Stimulated activated CD8-positive, alpha-beta memory T cell treated with anti-CD3 and anti-CD28 coated beads, Interleukin-4, amount 100 ng/mL, for 1 hour (primary cell): ENCODE measurements at places on chromosomes 2 and 18.

- DNase-seq, result no peak
Measured at GRCh38 chr2:27627963-27628766, 647 bp downstream of the CCDC121 start.

GRCh38 chr2:24466871-24467870 is 23.9 kb upstream of the NCOA1 start:
- no peak for DNase-seq

GRCh38 chr18:25284281-25284680 is 67.7 kb downstream of the ZNF521 start:
- no peak for DNase-seq

GRCh38 chr2:175366815-175367214 is 185.3 kb upstream of the ATP5MC3 start:
- no peak for DNase-seq

GRCh38 chr18:41326311-41326710 is 628.7 kb upstream of the PIK3C3 start:
- no peak for DNase-seq

DNA sequence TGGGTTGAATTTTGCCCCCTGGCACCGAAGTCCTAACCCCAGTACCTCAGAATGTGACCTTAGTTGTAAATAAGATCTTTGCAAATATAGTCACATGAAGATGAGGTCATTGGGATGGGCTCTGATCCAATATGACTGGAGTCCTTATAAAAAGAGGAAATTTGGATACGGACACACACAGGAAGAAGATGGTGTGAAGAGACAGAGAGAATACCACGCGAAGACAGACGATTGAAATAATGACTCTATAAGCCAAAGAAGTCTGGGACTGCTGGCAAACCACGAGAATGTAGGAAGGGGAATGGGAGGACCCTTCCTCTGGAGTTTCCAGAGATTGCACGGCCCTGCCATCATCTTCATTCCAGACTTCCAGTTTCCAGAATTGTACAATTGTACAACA is 98.6 kb downstream of the CPO start:
- no peak for DNase-seq

GRCh38 chr2:88831792-88832248 is 140.3 kb downstream of the RPIA start:
- no peak for DNase-seq

- DNase-seq, result no peak
Measured at GRCh38 chr18:68454511-68455228, 260.2 kb downstream of the TMX3 start.

- DNase-seq, result no peak
Measured at GRCh38 chr2:107582487-107582886, 244.2 kb upstream of the RGPD4 start.

GRCh38 chr2:85112906-85113625 is 20.1 kb upstream of the TCF7L1 start:
- DNase-seq, result no peak

GRCh38 chr2:50260886-50261285 is 771.0 kb downstream of the NRXN1 start:
- DNase-seq, result no peak

DNA sequence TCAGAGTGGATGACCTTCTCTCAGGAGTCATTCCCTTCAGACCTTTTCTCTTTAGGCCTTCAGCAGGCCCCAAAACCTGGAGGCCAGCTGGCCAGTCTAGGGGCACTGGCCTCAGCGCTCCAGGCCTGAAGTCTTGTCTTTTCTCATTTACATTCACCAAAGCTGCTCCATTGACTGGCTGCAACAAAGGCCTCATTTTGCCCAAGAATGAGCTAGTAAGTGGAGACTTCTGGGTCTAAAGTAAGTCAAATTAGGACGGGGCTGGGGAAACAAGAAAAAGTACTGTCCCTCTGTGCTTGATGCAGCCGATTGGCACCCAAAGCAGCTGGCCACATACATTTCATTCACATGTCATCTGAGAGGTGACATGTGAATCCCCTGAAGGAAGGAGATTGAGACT is 83.8 kb upstream of the RIOK3 start:
- DNase-seq, result no peak

DNA sequence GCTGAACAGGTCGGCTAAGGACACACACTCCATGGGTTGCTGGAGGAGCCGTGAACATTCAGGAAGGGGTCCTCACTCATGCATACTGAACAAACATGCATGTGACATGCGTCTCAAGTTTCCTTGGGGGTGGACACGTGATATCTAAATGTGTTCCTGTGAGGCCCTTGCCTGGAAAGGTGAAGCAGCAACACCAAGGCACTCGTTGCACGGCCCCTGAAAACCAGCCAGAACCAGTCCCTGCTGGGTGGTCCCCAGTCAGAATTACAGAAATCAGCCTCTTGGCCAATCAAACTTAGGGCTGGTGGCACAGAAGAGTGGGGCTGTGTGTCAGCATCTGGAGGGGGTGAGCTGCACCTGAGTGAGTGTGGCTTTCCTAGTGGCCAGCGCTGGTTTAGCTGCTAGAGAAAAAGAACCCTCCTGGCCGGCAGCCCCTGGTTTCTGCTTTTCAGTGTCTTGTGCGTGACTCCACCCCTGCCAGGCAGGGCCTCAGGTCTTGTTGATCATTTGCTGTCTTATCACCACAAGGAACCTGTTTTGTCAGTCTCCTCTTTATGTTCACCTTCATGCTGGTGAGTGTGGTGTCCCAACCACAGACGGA is 3.2 kb upstream of the AQP12B start:
- DNase-seq, result no peak

DNA sequence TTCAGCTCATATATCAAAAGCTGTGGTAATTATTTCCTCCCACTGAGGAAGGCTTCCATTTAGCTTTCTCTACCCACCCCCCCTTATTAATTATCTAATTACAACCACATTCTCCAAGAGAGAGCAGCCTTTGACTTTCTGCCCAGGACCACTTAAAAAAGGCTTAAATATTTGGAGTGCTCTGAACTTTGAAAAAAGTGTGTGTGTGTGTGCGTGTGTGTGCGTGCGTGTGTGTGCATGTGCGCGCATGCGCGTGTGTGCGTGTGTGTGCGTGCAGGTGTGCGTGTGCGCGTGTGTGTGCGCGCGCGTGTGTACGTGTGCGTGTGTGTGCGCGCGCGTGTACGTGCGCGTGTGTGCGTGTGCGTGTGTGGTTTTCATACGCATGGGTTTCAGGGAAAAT is 57.8 kb downstream of the TWIST2 start:
- DNase-seq, result no peak

DNA sequence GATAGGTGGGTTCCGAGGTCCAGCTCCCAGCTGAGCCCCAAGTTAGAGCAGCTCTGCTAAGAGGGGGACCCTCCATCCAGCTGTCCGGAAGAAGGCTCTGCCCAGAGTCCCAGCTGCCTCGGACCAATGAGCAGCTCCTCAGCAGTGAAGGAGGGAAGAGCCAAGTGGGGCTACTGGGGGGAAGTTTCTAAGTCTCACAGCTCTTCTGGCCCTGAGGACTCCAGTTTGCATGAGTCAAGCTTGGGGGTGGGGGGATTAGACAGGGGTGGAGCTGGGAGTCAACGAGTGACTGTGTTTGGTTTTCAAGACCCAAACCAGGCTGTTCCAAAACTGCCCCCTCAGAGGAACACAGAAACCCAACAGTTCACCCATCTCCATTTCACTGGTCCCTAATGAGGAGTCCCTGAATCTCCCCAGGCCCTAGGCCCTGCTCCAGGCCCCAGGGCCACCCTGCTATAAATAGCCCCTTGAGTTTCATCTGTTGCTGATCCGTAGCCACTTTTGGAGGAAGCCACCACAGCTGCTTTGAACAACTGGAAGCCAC is 100.9 kb downstream of the TNS1 start:
- DNase-seq, result no peak

DNA sequence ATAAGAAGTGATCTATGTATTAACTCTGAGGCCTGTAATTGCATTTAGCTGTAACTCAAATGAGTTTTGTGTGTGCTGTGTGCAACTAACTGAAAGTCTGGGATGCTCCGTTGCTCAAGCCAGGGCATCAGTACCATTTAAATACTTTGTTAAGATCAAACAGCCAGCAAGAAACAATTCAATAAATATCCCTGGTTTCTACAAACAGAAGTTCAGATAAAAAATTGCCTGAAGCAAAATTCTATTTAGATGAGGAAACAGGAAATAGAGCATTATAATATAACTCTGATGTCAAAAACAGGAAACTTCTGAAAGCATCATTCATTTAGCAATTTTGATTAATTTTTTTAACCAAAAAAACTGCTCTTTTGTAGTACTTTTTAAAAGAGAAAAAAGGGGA is 18.9 kb upstream of the SLC38A11 start:
- no peak for DNase-seq

- no peak for DNase-seq
Measured at GRCh38 chr2:15813481-15814266, 126.7 kb upstream of the MYCN start.

GRCh38 chr18:59577386-59577655 is 119.9 kb downstream of the CCBE1 start:
- no peak for DNase-seq

DNA sequence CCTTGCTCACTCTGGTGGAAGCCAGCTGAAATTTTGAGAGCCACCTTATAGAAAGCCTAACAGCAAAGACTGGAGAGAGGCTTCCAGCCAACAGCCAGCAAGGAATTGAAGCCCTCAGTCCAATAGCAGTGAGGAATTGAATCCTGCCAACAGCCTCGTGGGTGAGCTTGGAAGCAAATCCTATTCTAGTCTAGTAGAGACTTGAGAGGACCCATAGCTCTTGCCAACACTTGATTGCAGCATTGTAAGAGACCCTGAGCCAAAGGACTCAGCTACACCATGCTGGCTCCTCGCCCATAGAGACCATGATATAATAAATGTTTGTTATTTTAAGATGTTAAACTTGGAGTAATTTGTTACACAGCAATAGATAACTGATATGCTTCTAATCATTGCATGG is 403.0 kb upstream of the TNP1 start:
- DNase-seq, result no peak

DNA sequence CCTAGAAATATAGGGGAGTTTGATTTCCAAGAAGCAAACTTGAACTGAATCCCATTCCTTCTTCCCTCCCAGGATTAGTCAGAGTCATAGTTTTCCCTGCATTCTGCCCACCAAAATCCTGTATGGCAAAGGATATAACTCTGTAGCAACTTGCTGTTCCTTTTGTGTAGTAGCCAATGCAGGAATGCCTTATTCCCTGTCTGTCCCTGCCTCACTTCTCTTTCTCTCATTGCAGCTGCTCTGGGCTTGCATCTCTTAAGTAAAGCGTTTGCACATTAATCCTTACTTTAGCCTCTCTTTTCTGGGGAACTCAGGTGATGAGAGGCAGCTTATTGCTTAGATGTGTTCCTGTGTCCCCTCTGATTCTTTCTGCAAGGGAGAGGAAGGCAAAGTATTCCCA is 333.1 kb upstream of the VWC2L start:
- DNase-seq, result no peak

- DNase-seq, result no peak
Measured at GRCh38 chr2:1614564-1614963, 129.8 kb downstream of the PXDN start.

DNA sequence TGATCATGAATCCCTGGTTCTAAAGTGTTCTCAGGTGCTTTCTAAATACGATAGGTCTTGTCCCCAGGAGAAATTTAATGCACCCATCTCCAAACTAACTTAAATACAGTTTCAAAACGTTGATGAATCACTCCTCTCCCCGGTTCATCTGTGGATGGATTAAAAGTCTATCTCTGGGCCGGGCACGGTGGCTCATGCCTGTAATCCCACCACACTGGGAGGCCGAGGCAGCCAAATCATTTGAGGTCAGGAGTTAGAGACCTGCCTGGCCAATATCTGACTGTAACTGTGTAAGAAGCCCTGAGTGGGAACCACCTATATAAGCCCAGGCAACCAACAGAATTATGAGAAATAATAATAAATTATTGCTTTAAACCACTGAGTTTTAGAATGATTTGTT is 78.7 kb downstream of the LONRF2 start:
- no peak for DNase-seq

GRCh38 chr2:159904959-159905305 is 106.9 kb upstream of the CD302 start:
- no peak for DNase-seq

DNA sequence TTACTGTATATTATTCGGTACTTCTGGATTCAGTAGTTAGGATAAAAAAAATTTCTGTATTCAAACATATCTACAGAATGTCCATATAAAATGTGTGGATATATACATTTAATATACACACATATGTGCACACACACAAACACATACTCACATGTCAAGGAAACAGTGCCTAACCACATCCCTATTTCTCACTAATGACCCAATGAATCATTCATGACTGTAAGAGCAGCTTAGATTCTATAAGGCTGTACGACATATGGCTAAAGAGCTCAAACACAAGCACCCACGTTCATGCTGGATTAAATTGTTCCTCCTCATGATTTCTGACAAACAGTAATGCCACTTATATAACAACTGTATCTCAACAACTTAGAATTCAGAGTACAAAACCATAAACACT is 457.3 kb downstream of the ADCYAP1 start:
- DNase-seq, result no peak

- DNase-seq, result no peak
Measured at GRCh38 chr2:78890935-78891334, 134.6 kb upstream of the REG3G start.

DNA sequence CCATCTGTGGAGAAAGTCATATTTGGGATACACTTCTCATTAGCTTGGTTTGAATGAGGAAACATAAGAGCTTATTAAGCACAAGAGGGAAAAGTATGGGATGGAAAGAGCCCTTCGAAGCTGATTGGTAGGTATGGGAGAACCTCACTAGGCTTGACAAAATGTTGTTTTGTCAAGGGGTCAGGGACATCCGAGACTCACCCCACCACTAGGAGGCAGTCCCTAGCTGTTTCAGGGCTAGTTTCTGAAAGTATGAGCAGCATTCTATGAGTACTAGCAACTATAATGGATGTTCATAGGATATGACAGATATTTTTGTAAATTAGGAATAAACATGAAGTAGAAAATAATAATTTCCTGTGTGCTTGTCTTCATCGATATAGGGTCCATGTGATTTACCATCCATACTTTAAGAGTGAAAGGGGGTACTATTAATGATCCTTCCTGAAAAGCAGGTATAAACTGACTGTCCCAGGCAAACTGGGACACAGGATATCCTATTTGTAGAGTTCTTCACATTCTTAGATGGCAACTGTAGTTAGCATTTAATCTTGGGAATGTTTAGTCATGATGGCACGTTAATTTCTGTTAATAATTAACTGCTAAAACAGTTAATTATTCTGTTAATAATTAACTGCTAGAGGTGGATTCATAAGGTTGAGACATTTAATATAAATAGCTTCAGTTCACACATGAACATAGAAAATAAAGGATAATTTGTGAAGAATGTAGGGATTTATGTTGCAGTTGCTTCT is 28.4 kb downstream of the OTX1 start:
- no peak for DNase-seq

GRCh38 chr2:70467831-70468779 is 85.5 kb downstream of the TGFA start:
- DNase-seq, result no peak

GRCh38 chr18:45252474-45252873 is 362.8 kb upstream of the SLC14A2 start:
- DNase-seq, result no peak

- no peak for DNase-seq
Measured at GRCh38 chr2:230498506-230499107, 82.6 kb downstream of the SP100 start.
